ENCODE measurements at places on chromosomes 2 and 18.

GRCh38 chr18:60417946-60418345, 45.4 kb upstream of the MC4R start:
- no peak for DNase-seq

GRCh38 chr2:241489088-241489487, 19.3 kb downstream of the STK25 start:
- no peak for DNase-seq

DNA sequence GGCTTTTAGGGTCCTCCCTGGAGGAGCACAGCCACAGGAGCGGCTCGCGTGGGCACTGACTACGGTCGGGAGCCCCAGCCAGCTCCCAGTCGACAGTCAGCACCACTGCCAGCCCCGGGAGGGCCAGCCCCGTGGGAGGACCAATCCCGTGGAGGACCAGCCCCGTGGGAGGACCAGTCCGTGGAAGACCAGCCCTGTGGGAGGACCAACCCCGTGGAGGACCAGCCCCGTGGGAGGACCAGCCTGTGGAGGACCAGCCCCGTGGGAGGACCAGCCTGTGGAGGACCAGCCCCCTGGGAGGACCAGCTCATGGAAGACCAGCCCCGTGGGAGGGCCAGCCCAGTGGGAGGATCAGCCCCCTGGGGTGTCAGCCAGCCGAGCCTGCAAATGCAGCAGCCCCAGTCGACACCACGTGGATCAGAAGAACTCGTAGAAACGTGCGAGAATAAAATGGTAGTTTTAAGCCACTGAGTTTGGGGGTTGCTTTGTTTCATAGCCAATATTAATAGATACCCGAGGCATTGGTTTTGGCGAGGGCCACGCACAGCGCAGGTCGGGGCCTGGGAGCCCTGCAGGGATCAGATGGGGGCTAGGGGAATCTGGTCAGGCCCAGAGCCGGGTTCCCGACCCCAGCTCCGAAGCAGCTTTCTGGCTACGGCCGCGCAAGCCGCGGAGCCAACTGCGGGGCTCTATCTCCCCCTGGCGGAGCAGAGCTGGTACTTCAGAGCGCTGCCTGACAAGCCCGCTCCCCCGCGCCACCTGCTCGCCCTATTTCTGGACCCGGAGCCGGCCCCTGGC, 73.0 kb downstream of the TEX51 start:
- DNase-seq: peak; percentile 27

DNA sequence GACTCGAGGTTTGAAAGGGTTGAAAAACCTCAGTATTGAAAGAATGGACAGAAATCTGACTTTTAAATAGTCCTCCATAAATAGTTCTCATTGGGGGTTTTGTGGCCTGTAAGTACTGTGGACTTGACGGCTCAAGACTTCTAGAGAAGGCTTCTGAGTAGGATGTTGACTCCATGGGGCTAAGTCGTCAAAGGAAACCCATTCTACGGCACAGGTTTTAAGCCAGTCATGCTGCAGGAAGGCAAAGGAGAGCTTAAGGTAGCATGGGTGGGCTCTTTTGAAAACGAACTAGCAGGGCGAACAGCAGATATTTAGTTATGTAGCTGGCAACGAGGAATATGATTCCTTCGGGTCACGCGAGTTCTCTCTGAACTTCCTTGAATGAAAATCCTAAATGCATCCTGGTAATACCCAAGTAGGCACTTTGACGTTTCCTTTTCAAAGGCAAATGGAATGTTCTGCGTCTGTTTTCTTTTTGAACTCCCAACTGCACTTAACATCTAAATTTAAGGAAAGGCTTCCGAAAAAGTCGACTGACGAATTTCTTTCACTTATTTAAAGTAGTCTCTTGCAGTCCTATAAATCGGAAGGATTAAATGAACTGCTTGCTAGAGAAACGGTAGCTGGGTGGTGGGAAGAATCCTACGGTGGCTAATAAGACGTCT, 1.1 kb upstream of the NEDD4L start:
- no peak for DNase-seq

DNA sequence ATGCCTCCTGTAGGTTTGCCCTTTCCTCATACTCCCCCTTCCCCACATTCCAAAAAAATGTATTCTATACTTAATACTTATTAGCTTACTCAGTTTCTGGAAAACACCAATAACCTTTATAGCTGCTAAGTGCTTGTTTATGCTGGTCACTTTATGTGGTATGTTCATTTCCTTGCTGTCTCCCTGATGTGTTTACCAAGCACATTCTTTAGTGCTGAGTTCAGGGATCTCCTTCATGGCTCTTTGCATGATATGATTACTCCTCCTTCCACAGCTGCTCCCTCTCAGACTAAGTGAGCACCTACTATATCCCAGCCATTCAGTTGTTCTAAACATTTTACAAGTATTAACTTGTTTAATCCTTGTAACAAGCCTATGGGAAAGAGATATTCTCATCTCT, 698.3 kb upstream of the FANCL start:
- no peak for DNase-seq

GRCh38 chr2:38602136-38602731, 494 bp downstream of the HNRNPLL start:
- DNase-seq: no peak

DNA sequence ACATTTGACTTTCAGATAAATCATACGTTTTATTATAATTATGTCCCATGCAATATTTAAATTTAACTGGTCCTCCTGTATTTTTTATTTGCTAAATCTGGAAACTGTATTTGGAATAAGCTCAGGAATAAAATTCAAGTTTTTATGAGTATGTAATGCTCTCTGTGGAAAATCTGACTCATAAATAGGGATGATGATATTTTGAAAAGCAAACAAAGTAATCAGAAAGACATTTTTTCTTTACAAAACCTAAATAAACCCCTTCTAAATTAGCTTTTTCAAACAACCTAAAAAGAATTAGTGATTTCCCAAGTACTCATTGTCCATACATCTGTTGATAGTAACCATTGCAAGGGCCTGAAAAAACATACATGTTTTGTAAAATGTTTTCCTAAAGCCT, 41.1 kb downstream of the ASB1 start:
- DNase-seq: no peak

- no peak for DNase-seq
Observed at GRCh38 chr2:112483831-112484230, 1.9 kb downstream of the TTL start.

DNA sequence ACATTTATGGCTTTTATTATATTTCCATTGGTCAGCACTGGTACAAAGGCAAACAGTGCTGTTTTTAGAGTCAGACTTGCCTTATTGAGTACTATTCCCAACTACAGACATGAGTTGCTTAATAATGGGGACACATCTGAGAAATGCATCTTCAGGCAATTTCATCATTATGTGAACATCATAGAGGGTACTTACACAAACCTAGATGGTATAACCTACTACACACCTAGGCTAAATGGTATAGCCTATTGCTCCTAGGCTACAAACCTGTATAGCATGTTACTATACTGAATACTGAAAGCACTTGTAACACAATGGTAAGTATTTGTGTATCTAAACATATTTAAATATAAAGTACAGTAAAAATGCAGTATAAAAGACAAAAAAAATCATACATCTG, 36.4 kb downstream of the OLA1 start:
- DNase-seq: no peak

GRCh38 chr2:207879536-207879935, 109.8 kb upstream of the FZD5 start:
- DNase-seq: no peak

- DNase-seq: no peak
Observed at GRCh38 chr18:25974630-25975077, 115.8 kb downstream of the SS18 start.

- DNase-seq: no peak
Observed at GRCh38 chr2:4408321-4408720, 704.9 kb downstream of the DCDC2C start.

GRCh38 chr2:121368155-121368554, 83.2 kb upstream of the TFCP2L1 start:
- DNase-seq: no peak

DNA sequence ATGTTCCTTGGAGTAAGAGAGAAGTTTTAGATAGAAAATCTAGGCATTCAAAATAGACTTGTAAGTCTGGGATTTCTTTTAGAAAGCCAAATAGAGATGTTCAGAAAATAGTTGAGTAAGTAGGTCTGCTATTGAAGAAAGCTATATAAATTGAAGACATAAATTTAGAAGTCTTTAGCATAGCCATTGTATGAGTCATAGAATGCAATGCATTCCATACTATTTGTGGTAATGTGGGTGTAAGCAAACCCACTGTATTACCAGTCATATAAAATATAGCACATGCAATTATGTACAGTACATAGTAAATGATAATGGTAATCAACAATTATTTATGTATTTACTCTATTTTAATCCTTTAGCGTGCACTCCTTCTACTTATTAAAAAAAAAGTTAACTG, 14.1 kb downstream of the MC4R start:
- no peak for DNase-seq

- DNase-seq: no peak
Observed at GRCh38 chr2:139083121-139083520, 302.9 kb upstream of the NXPH2 start.

DNA sequence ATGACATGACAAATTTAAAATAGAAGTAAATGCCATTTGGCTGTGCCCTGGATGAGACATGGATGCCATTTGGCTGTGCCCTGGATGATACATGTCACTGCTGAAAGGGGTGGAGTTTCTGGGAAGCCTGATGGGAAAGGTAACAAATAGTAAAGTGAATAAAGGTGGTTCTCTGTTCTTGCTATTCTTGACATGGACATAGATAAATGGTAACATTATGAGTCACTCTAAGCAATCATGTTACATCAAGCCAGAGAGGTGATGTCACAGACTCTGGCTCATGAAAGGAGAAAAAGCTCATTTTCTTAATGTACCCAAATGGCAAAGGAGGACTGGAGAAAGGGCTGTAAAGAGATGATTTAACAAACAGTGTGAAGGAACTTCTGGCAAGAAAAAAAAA, 86.4 kb downstream of the EML6 start:
- DNase-seq: no peak

GRCh38 chr18:79819968-79820351, 22.2 kb downstream of the KCNG2 start:
- DNase-seq: no peak

- no peak for DNase-seq
Observed at GRCh38 chr2:29192526-29192925, 77.3 kb downstream of the CLIP4 start.

DNA sequence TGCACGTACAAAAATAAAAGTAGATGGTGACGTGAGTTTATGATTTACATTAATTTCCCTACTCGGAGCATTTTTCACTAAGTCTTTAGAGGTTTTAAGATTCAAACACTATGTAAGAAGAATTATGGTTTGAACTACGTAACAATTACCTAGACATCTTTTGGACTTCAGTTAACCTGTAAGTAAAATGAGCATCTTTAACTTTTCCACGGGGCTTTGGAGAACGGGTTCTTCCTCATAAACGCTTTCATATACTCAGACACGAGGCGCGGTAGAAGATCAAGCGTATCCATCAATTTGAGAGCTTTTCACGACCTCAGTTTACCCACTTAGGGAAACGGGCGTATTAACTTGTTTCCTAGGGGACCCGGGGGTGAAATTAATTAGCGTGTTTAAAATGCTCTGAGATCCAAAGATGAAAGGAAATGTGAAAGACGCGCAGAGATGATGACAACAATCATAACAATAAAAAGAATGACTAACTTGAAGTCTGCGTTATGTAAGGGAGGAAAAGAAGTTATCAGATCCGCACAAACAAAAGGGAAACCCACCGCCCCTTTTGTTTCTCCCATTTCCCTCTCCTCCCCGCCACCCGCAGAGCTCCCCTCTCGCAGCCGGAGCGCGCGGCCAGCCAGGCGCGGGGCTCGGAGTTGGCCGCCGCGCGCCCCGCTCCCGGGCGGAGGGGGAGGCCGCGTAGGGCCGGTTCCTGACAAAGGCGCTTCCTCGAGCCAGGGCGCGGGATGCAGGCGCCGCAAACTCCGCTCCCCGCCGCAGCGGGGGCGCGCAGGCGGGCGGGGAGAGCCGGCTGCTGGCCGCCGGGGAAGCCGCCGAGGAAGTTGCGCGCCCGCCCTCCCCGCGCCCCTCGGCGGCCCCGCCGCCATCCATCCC, 807 bp downstream of the PELI1 start:
- no peak for DNase-seq

- DNase-seq: no peak
Observed at GRCh38 chr2:69131983-69132675, 119.2 kb downstream of the ANTXR1 start.

- no peak for DNase-seq
Observed at GRCh38 chr2:75801234-75801982, 90.7 kb upstream of the GCFC2 start.

- DNase-seq: no peak
Observed at GRCh38 chr2:147173798-147174197, 671.0 kb upstream of the ACVR2A start.

GRCh38 chr2:116979916-116980764, 834.4 kb upstream of the DDX18 start:
- DNase-seq: no peak

- no peak for DNase-seq
Observed at GRCh38 chr2:227186751-227187150, 22.3 kb downstream of the COL4A3 start.

- no peak for DNase-seq
Observed at GRCh38 chr2:3300224-3300995, 77.2 kb downstream of the EIPR1 start.

- DNase-seq: no peak
Observed at GRCh38 chr18:33605250-33605649, 27.2 kb downstream of the ASXL3 start.

- DNase-seq: no peak
Observed at GRCh38 chr2:199455545-199456382, 2.0 kb downstream of the SATB2 start.

DNA sequence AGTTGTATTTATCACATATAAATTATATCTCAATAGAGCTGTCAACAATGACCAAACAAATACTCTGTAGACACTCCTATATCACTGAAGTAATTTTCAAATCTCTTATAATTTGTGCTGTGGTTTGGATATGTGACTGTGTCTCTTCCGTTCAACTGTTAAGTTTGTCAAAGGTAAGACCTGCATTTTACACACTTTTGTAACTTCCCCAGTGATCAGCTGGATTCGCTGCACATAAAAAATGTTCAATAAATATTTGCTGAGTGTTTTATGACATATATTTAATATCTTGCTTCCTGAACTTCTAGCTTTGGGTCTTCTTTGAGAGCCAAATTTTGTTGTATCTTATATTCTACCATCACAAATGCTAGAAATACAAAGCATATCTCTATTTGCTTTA, 57.3 kb upstream of the ROCK1 start:
- DNase-seq: no peak

GRCh38 chr2:19360266-19360965, 2.0 kb upstream of the OSR1 start:
- DNase-seq: no peak

DNA sequence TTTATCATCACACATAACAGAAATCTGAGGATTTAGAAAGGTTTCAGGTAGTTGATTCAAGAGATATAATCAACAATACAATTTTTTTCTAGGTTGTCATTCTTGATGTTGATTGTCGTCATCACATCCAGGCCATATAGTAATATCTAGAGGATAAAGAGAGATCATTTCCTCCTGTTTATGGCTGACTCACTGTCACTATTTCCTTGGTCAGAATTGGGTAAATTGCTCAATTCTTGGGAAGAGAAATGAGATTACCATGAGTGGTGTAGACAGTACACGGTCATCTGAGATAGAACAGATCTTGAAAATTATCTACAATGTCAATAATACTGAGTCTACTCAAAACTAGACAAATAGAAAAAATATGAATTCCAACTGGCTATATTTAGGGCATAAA, 78.8 kb downstream of the ZNF804A start:
- DNase-seq: no peak

GRCh38 chr2:150325656-150326314, 161.7 kb downstream of the RND3 start:
- no peak for DNase-seq

GRCh38 chr2:140747665-140748064, 1383.2 kb downstream of the LRP1B start:
- DNase-seq: no peak

All from stimulated activated CD8-positive, alpha-beta memory T cell treated with anti-CD3 and anti-CD28 coated beads, Interleukin-4, amount 100 ng/mL, for 1 hour (primary cell).